ENCODE measurements at places on chromosomes 13 and 19. TPM values are rescaled to one million over a fixed set of nuclear protein-coding genes. Genes with fewer than 3 reads are reported as not detected.

- DNase-seq = no peak
These were observed 66.9 kb upstream of the CLDN10 start for GRCh38 chr13:95485518-95486144.

GRCh38 chr19:1478934-1479707, at the start of gene C19orf25:
Gene C19orf25 (minus strand): TSS chr19:1479215. CDS start chr19:1478903, 312 bp downstream.
- peak; percentile 96 for DNase-seq

- DNase-seq = peak; percentile 5
These were observed 198.4 kb downstream of the COL4A1 start for GRCh38 chr13:110108348-110109139.

DNA sequence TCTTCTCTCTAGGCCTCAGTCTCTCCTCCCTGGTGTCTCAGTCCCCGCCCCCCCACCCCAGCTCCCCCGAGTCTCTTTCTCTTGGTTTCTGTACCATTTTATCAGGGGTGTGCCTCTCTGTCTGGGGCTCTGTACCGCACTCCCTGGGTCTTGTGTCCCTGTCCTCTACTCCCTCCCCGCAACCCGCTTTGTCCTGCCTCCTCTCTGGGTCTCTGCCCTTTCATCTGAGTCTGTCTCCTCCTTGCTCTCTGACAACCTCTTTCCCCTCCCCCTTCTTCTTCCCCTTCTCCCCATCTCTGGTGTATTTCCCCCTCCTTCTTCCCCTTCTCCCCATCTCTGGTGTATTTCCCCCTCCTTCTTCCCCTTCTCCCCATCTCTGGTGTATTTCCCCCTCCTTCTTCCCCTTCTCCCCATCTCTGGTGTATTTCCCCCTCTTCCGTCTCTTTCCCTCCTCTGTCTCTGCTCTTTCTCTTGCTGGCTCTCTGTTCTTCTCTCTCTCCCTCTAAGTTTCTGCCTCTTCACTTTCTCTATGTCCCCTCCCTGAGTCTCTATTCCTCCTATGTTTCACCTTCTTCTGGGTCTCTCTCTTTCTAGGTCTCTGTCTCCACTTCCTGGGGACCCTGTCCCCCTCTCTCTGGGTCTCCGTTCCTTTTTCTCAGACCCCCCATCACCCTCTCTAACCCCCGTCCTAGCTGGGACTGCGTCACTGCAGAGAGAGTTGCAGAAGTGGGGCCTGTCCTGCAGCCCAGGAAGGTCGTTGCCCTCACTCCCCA, 2.2 kb upstream of the KCNC3 start:
- no peak for DNase-seq

- no peak for DNase-seq
These were observed 20.4 kb downstream of the CEACAM3 start for GRCh38 chr19:41816761-41817160.

DNA sequence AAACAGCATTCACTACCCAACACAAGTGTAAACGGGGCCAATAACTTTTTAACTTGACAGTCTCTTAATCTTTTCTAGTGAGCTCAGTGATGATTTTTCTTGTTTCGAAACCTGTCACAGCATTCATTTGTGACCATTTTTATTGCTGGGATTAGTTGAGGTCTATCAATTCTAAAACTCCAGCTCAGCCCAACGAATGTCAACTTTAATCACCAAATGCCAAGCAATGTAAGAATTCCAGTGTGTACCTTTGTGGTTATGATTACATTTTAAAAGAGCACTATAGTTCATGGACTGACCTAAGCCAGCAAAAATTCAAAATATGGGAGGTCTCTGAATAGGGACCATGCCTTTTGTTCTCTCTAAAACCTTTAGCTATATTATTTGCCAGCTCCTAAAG, 694.3 kb upstream of the SGCG start:
- no peak for DNase-seq

DNA sequence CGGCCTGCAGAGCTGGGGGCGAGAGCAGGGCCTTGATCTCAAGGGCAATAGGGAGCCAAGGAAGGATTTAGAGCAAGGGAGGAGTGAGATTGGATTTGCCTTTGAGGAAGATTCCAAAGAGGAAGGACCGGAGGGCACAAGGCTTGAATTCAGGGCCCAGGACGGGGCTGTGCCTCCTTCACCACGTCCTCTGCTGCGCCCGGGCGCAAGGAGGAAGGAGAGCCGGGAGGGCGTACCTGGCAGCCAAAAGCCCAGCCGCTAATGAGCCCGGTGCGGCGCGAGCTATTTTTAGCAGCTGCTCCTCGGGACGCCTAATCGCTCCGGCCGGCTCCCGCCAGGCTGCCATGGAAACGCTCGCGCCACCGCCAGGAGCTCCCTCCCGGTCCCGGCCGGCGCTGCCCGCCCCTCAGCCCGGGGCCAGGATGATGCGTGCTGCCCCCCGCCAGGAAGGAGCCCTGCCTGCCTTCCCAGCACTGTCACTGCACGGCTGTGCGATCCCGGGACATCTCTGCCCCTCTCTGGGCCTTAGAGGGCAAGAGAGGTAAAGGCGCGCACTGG, 31.3 kb downstream of the TINCR start:
- DNase-seq = no peak

DNA sequence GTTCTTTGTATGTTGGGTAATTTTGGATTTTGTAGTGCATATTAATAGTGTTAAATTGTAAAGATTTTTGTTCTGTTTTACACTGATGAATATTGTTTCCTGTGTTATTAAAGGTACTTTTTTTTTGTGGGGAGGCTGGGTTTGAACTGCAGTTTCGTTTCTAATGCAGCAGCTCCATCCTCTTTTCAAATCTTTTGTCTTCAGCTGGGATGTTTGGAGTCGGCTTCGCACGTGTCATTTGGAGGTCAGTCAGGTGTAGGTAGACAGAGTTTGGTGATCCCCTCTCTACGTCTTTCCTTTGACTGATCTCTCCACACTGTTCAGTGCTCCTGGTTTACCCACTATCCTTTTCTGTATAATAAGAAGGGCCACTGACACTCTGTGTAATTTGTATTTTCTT, 30.3 kb downstream of the TDRD3 start:
- DNase-seq = no peak

DNA sequence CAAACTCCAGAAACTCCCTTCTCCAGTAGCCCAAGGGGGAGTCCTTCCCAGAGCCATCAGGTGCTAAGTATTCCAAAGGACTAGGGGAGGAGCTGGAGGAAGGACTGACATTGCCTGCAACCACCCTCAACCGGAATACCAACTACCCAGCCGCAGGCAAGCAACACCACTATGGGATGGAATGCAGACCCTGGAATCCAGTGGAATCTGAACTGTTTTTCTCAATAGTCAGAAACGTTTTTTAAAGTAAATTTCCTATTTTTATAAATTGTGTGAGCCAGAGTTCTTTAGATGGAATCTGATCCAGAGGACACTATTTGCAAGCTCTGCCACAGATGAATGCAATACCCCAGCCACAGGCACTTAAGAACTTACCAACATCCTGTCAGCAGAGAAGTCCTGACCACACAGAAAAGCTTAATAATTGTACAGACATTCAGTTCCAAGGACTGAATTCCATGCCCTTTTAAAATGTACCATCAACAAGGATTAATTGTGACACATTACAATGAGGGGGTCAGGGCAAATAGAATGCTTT, 92.1 kb downstream of the USP12 start:
- DNase-seq = no peak

DNA sequence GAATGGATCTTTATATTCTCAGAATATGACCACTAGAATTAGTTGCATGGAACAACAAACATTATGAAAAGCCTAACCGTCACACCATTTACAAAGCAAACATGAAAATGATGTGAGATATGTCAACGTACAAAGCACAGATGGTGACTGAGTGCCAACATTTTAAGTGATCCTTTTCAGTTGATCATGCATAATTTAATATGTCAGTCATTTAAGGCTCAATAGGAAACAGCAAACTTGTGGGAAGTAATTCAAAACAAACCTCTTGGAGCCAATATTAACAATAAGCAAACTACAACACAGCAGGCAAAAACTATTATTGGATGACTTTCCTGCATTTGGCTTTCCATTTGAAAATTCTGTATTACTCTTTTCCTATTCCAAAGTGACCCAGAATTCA, 277.6 kb downstream of the SLITRK6 start:
- no peak for DNase-seq

GRCh38 chr13:40668335-40668734, 1.9 kb upstream of the FOXO1 start:
- peak; percentile 68 for DNase-seq

CPT1C gene
- 0.69 TPM for total RNA-seq

JAK3 gene
- total RNA-seq = 120 TPM

SLC10A2 gene
- not detected for total RNA-seq

METTL21C gene
- not detected for total RNA-seq

SPTBN4 gene
- total RNA-seq = 1.3 TPM

ZNF154 gene
- total RNA-seq = 3.8 TPM

TBC1D17 gene
- 26.8 TPM for total RNA-seq

KISS1R gene
- 14.0 TPM for total RNA-seq
